Panc1 (cell line): ENCODE measurements at places on chromosomes 4 and X. TPM values are rescaled to one million over a fixed set of nuclear protein-coding genes. Genes with fewer than 3 reads are reported as not detected.

- no peak overlapping the region for H3K4me3 ChIP-seq
- no peaks in the 10 kb centered on the region for H3K4me1 ChIP-seq
- no peak for DNase-seq
- H3K27ac ChIP-seq = no peak overlapping the region
- H3K27me3 ChIP-seq = no peaks in the 10 kb centered on the region
- no peaks in the 10 kb centered on the region for H3K36me3 ChIP-seq
These were observed 61.3 kb downstream of the HS3ST1 start for GRCh38 chr4:11367371-11367770.

- no peaks in the 10 kb centered on the region for H3K4me1 ChIP-seq
- no peak overlapping the region for H3K27ac ChIP-seq
- H3K27me3 ChIP-seq = no peaks in the 10 kb centered on the region
- DNase-seq = no peak
These were observed 11.0 kb downstream of the SCLT1 start for GRCh38 chr4:129082302-129082701.

- no peak for DNase-seq
- H3K4me3 ChIP-seq = no peak overlapping the region
- no peaks in the 10 kb centered on the region for H3K27me3 ChIP-seq
- no peaks in the 10 kb centered on the region for H3K36me3 ChIP-seq
- H3K27ac ChIP-seq = no peak overlapping the region
- H3K4me1 ChIP-seq = no peaks in the 10 kb centered on the region
These were observed 78.0 kb downstream of the GPC4 start for GRCh38 chrX:133337250-133337649.

PROM1 gene
- 0.18 TPM for total RNA-seq

DNA sequence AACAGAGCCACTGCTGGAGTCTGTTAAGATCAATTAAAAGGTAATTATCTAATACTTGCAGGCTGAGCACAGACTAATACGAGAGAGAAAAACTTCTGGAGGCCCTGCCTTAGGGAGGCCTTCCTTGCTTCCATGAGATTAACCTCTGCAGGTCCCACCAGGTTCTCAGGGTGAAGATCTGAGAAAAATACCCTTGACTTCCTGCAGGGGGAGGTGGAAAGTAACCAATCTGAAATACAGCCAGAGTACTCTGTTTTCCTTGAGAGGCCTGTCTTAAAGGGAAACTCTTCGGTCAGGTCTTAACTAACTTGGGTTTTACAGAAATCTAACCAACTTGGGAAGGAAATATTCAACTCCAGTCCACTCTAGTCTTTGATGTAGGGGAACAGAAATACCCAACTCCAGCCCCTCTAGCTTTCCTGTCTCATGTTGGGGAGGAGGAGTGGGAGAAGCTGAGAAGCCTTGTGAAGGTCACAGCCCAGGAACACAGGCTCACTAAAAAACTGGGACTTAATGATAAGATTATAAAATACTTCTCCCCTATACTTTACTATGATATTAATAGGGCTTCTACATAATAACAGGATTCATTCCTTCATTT lies 77.1 kb downstream of the TBCK start:
- no peaks in the 10 kb centered on the region for H3K36me3 ChIP-seq
- no peak overlapping the region for H3K27ac ChIP-seq
- no peaks in the 10 kb centered on the region for H3K27me3 ChIP-seq
- no peak overlapping the region for H3K4me3 ChIP-seq
- no peaks in the 10 kb centered on the region for H3K4me1 ChIP-seq

DNA sequence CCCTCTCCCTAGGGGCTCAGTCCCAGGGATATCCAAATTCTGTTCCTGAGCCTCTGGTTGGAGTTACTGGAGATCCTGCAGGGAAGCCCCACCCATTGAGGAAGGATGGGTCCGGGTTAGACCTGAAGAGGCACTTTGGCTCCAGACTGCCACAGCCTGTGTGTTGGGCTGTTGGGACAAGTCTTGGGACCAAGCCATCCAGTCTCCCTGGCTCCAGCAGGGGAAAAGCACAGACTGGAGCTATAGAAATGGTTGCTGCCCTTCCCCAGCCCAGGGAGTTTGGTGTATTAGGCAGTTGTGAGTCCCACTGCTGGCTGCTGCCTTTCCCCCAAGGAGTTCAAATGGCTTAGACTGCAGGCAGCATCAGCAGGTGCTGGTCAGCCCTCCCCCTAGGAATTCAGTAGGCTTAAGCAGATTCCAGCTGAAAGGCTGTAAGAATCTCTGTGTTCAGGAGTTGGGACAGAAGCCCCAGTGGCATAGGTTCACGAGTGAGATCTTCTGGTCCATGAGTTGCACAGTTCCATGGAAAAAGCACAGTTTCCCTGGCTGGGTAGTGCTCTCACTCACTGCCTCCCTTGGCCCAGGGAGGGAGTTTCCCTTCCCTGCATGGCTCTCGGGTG lies 344.0 kb upstream of the EPHA5 start:
- DNase-seq = no peak
- no peak overlapping the region for H3K27ac ChIP-seq
- H3K36me3 ChIP-seq = no peaks in the 10 kb centered on the region
- H3K27me3 ChIP-seq = no peaks in the 10 kb centered on the region
- no peaks in the 10 kb centered on the region for H3K4me1 ChIP-seq

DNA sequence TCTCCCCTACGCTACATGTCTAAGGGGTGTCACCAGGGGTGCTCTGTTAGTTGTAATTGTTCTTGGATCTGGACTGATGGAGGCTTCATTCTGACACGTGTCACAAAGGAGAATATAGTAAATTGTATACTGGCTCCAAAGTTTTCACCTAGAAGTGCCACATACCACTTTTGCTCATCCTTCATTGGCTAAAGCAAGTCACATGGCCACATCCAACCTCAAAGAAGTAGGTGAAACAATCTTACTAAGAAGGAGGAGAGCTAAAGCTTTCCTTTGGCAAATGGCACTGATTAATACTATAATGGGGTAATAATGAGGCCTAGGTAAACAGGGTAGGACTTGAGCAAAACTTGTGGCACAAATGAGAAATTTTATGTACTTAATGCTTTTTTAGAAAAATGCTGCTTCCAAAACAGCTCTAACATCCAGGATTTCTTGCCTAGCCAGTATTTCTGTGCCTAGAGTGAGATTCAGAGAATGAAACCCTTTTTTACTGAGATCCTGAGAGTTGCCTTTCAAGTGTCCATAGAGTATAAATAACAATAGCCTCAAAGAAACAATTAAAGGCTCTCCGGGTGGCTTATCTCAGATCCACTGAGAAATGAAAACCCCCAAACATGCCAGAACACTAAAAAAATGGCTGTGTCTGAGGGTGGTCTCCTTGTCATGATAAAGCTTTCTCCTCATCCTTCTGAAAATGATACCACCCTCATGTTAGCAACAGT lies 34.7 kb downstream of the NHS start:
- no peak for DNase-seq
- no peaks in the 10 kb centered on the region for H3K4me1 ChIP-seq
- no peak overlapping the region for H3K4me3 ChIP-seq
- H3K27ac ChIP-seq = no peak overlapping the region

CITED1 gene
- total RNA-seq = 0.36 TPM

SMIM43 gene
- not detected for total RNA-seq

GRCh38 chr4:186703510-186703909 lies 20.1 kb downstream of the FAT1 start:
- no peaks in the 10 kb centered on the region for H3K27me3 ChIP-seq
- H3K4me3 ChIP-seq = no peak overlapping the region
- H3K4me1 ChIP-seq = peaks cover 78% of the 10 kb centered on the region
- H3K27ac ChIP-seq = peak overlapping the region; percentile 98

FAM9B gene
- not detected for total RNA-seq

TRIM61 gene
- not detected for total RNA-seq

ADH1A gene
- total RNA-seq = not detected

DNA sequence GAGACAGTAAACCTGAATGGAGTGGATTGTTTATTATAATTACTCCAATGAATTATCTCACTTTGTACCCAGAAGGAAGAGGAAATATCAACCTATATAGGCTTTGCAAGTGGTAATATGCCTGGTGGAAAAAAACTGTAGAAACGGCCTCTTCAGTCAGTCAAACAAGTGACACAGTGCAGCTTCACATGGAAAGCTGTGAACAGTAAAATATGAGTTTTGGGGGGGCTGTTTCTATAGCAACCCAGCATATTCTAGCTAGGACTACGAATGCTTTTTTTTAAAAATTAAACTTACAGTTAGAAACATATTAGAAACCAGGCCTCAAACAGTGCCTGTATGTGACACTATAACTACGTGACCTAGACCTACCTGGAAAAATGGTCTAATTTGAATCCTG lies 150.1 kb downstream of the PPP1R2C start:
- DNase-seq = no peak
- no peak overlapping the region for H3K4me3 ChIP-seq
- H3K4me1 ChIP-seq = no peaks in the 10 kb centered on the region
- no peaks in the 10 kb centered on the region for H3K27me3 ChIP-seq

DNA sequence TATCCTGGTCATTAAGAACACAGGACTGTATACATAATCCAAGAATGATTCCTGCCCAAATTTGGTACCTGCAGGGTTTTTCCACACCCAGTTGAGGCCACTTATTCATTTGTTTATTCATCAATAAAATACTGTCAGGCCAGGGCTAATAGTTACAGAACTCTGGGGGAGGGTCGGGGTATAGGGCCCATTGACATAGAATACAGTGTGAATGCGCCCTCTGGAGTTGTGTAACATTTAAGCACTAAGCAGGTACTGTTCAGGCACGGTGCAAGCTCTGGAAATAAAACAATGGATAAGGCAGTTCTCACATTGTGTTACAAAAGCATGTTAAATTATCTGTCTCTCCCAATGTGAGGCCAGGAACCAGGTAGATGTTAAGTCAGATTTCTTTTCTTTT lies 30.8 kb upstream of the LRBA start:
- H3K4me1 ChIP-seq = no peaks in the 10 kb centered on the region
- H3K36me3 ChIP-seq = no peaks in the 10 kb centered on the region
- no peaks in the 10 kb centered on the region for H3K27me3 ChIP-seq
- no peak overlapping the region for H3K4me3 ChIP-seq

PDS5A gene
- total RNA-seq = 69.2 TPM

- no peaks in the 10 kb centered on the region for H3K27me3 ChIP-seq
- no peak overlapping the region for H3K4me3 ChIP-seq
- no peak for DNase-seq
These were observed 103.0 kb upstream of the MAML3 start for GRCh38 chr4:140256941-140257340.

GDPD2 gene
- 0.33 TPM for total RNA-seq

GRCh38 chr4:156782491-156782890 lies 189.1 kb downstream of the PDGFC start:
- H3K4me1 ChIP-seq = no peaks in the 10 kb centered on the region
- no peak overlapping the region for H3K27ac ChIP-seq
- H3K36me3 ChIP-seq = no peaks in the 10 kb centered on the region
- DNase-seq = no peak
- no peak overlapping the region for H3K4me3 ChIP-seq
- no peaks in the 10 kb centered on the region for H3K27me3 ChIP-seq

PDLIM3 gene
- 0.10 TPM for total RNA-seq

GRCh38 chr4:94897023-94897422 lies 139.3 kb downstream of the BMPR1B start:
- no peak overlapping the region for H3K4me3 ChIP-seq
- no peaks in the 10 kb centered on the region for H3K27me3 ChIP-seq
- no peaks in the 10 kb centered on the region for H3K36me3 ChIP-seq
- DNase-seq = no peak
- H3K27ac ChIP-seq = no peak overlapping the region

- H3K36me3 ChIP-seq = no peaks in the 10 kb centered on the region
- H3K4me1 ChIP-seq = no peaks in the 10 kb centered on the region
- H3K27me3 ChIP-seq = no peaks in the 10 kb centered on the region
- no peak overlapping the region for H3K27ac ChIP-seq
These were observed 285.8 kb upstream of the TRPC5 start for GRCh38 chrX:112368371-112368770.

DNA sequence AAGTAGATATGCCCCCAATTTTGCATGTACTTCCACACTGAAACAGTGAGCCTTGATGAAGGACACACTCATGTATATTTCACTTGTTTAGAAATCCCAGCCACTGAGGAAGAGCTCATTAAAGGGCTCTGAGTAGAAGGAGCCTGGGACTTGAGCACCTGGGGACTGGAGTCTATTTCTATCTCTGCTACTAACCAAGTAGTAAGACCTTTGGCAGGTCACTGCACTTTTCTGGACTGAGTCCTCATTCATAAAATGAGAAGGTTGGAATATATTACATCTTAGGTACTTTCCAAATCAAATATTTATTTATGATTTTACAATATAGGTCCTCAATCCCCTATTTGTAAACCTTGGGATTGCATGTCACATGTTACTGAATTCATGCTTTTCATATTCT lies 78.2 kb upstream of the C4orf54 start:
- no peaks in the 10 kb centered on the region for H3K4me1 ChIP-seq
- H3K27me3 ChIP-seq = no peaks in the 10 kb centered on the region
- H3K36me3 ChIP-seq = no peaks in the 10 kb centered on the region
- H3K4me3 ChIP-seq = no peak overlapping the region

NR0B1 gene
- total RNA-seq = not detected
